Stimulated activated naive B cell treated with anti-CD40 and anti-IgM and Interleukin-4, amounts not matched to agents 10 μg/mL and 1 μg/mL and 100 μg/mL, for 72 hours (primary cell): ENCODE measurements at places on chromosomes 3 and 15.
A peak's percentile ranks its signal among the peaks of the same experiment; 100 is the strongest.

GRCh38 chr3:47016934-47017435 is 37.5 kb downstream of the NBEAL2 start:
- peaks cover 35% of the 10 kb centered on the region for H3K4me1 ChIP-seq
- H3K27me3 ChIP-seq, result no peaks in the 10 kb centered on the region
- peak overlapping the region; percentile 63 for H3K4me3 ChIP-seq
- H3K36me3 ChIP-seq, result peaks cover 24% of the 10 kb centered on the region

- H3K27ac ChIP-seq, result no peak overlapping the region
- H3K4me3 ChIP-seq, result no peak overlapping the region
- no peaks in the 10 kb centered on the region for H3K36me3 ChIP-seq
- DNase-seq, result no peak
- H3K27me3 ChIP-seq, result no peaks in the 10 kb centered on the region
- no peaks in the 10 kb centered on the region for H3K4me1 ChIP-seq
These were observed 312.8 kb upstream of the CHRM5 start for GRCh38 chr15:33655488-33655887.

DNA sequence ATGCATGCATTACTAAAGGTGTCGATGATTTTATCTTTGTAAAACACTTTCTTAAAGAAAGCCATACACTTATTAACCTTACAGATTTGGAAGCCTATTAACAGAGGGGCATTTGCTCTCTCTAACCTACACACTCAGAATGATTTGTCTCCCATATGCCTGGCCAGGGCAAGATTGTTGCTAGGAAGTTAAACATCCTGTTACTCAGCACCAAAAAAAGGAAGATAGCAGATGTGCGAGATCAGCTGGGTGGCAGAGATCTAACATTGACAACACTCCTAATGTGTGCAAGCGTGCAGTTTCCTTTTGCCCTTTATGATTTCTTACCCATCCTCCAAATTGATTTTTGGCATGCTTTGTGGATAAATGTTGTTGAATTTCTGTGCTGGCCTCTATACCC is 73.9 kb upstream of the TMEM108 start:
- H3K4me3 ChIP-seq, result no peak overlapping the region
- no peaks in the 10 kb centered on the region for H3K27me3 ChIP-seq

GRCh38 chr15:77717333-77717990 is 84.8 kb upstream of the LINGO1 start:
- H3K27me3 ChIP-seq, result peaks cover 40% of the 10 kb centered on the region
- no peak overlapping the region for H3K27ac ChIP-seq
- no peaks in the 10 kb centered on the region for H3K4me1 ChIP-seq
- no peak for DNase-seq
- H3K4me3 ChIP-seq, result no peak overlapping the region

DNA sequence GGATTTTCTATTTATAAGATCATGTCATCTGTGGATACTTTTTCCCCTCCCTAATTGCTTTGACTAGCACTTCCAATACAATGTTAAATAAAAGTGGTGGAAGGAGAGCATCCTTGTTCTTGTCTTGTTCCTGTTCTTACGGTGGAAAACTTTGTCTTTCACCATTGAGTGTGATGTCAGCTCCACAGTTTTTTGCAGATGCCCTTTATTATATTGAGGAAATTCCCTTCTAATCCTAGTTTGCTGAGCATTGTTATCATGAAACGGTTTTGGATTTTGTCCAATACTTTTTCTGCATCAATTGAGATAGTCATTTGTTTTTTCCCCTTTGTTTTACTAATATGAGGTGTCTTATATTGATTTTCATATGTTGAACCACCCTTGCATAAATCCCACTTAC is 19.9 kb upstream of the IL20RB start:
- H3K4me1 ChIP-seq, result peaks cover 76% of the 10 kb centered on the region
- H3K4me3 ChIP-seq, result no peak overlapping the region
- no peak for DNase-seq

DNA sequence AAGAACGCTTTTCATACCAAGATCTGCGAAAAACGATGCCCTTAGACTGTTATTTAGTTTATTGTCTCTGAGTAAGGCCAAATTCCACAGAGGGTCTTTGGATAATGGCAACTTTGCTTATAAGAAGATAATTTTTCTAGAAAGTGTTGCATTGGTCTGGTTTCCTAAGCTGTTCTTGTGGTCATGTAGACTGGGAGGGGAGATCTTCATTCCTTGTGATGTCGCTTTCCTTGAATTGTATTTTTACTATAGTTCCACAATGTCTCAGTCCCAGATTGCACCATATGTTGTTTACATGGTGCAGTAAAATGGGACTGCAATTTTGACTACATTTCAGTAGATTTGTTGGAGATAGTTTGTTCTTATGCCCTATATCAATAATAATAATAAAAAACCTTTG is 28.8 kb upstream of the ST3GAL6 start:
- H3K27me3 ChIP-seq, result peaks cover 55% of the 10 kb centered on the region
- H3K27ac ChIP-seq, result no peak overlapping the region
- no peak for DNase-seq
- H3K4me1 ChIP-seq, result peaks cover 16% of the 10 kb centered on the region
